Aortic smooth muscle cell (primary cell): ENCODE measurements at places on chromosomes 6 and 20. TPM values are rescaled to one million over a fixed set of nuclear protein-coding genes. Genes with fewer than 3 reads are reported as not detected.

DNAAF9 gene
- 8.2 and 10.7 TPM in 2 replicates for total RNA-seq

CTAGE9 gene
- total RNA-seq = not detected in 2 replicates

TTK gene
- total RNA-seq = 11.7 and 16.9 TPM in 2 replicates

CALHM4 gene
- total RNA-seq = not detected in 2 replicates

SLC17A3 gene
- not detected in 2 replicates for total RNA-seq

RPS10 gene
- total RNA-seq = 1,439 and 1,650 TPM in 2 replicates

OR2H2 gene
- total RNA-seq = not detected in 2 replicates

PBOV1 gene
- total RNA-seq = not detected in 2 replicates

GCNT2 gene
- total RNA-seq = 4.0 and 12.3 TPM in 2 replicates

HS3ST5 gene
- under 0.01 and 0.06 TPM in 2 replicates for total RNA-seq
